ENCODE measurements at places on chromosomes 4 and X.
A peak's percentile ranks its signal among the peaks of the same experiment; 100 is the strongest.

DNA sequence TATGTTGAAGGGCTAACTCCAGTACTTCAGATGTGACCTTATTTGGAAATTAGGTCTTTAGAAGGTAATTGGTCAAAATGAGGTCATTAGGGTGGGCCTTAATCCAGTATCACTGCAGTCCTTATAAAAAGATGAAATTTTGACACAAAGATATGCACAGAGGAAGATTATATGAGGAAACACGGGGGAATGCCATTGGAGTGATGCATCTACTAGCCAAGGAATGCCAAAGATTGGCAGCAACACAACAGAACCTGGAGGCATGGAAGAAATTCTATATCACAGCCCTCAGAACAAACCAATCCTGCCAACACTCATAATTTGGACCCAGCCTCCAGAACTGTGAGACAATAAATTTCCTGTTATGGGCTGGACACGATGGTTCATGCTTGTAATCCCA lies 17.6 kb downstream of the TRIM61 start:
- peak; percentile 42 for DNase-seq

DNA sequence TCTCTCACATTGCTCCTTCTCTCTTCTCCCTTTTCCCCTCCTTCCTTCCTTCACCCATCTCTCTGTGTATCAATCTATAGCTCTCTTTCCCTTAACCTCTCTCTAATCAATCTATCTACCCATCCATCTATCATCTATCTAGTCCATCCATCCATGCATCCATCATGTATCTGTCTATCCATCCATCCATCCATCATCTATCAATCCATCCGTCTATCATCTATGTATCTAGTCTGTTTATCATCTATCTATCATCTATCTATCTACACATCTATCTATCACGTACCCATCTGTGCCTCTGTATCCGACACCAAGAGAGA lies 307.5 kb downstream of the DHRSX start:
- DNase-seq, result no peak

DNA sequence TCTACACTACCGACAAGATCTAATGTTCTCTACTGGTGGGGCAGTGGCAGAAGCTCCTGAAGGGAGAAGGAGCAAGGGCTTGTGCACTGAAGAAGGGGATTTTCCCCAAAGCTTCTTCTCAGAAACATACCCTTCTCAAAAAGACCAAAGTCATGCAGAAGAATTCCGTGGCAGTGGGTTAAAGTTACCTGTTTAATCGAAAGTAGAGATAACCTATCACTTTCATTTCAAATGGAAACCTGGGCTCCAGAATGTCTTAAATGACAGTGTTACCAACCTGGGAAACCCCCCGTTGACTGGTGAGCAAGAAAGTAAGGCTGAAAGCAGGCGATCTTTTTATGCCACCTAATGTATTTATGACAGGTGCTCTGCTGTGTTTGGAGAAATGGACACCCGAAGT lies 92.5 kb upstream of the TEX13D start:
- no peak for DNase-seq

GRCh38 chr4:18980516-18981233 lies 959.1 kb upstream of the LCORL start:
- peak; percentile 4 for DNase-seq

DNA sequence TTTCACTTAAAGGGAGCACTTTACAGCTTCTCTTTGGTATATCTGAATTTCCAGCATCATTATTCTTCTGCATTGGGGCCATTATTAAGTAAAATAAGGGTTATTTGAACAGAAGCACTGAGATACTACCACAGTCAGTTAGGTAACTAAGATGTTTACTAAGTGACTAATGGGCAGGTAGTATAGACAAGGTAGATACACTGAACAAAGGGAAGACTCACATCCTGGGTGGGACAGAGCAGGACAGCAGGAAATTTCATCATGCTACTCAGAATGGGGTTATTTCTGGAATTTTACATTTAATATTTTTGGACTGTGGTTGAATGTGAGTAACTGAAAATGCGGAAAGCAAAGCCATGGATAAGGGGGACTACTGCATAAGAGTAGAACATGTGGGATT lies 316.0 kb downstream of the CCSER1 start:
- DNase-seq, result peak; percentile 8

DNA sequence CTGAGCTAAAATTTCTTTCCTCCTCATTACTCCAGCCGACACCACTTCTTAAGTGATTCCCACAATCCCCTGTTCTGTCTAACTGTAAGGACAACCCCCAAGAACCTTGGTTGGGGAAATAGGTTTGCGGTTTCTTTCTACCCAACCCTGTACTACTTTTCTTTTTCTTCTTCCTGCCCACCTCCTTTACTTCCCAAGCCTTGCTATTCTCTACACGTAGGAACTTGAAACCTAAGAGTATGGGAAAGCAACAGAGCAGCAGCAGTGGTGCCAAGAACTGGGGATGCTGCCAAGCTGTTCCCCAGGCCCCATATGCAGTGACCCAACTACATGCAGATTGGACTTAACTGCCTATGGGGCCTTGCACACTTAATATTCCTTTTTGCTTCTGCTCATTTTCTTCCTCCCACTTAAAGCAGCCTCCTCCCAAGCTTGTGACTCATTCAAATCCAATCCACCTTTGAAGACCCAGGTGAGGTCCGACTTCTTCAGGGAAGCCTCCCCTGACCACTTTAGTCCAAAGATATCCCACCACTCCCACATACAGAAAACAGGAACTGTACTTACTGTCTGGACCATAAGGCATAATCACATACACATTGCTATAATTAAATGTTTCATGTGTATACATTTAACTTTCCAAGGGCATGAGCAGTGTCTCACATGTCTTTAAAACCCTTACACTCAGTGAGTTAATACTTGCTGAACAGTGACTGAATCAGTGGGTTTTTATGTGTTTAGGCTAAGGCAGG lies 1.7 kb downstream of the FAM120C start:
- DNase-seq, result peak; percentile 1

DNA sequence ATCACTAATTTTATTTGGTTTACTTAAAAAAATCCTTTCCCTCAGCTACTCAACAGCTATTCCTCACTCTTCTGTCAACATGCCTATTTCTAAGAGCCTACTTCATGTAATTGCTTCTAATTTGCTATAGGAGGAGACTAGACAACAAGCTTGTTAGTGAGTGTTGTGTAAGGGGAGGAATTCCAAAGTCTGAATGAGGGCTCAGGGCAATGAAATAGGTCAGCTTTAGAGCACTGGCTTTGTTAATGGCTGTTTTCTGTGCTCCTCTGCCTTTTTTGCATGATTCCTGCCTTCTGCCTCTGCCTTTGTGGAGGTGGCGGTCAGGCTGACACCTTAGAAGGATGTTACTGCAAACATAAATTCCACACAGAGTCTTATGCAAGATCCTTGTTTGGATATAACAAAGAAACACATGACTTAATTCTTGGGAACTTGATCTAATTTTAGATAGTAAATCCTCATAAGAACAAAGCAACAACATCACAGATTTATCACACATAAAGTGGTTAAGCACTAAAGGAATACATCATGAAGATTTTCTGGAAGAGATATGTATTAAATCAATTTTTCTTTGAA lies 15.0 kb upstream of the PAGE1 start:
- DNase-seq, result no peak

DNA sequence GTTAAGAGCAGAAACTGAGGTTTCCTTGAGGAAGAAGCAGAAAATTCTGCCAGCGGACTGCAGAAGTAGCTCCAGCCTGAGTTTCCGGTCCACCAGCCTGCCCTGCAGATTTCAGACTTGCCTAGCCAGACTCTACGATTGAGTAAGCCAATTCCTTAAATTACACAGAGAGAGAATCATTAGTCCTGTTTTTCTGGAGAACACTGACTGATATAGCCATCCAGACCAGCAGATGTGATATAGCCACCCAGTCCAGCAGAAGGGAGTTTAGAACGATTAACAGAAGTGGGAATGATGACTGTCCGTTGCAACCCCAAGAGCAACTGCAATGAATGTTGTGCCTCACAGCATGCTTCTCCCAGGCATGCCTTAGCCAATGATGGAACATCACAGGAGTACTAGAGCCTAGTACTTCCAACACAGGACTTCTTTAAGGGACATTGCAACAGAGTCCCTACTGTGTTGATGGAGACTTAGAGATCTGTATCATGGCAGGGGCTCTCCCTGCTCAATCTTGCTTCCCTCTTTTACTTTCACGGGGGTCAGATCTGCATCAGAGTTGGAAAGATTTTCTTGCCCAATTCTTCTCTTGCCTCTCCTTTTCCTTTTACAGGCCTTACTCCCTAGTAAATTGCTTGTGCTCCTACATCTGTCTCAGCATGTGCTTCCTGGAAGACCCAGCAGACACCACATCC lies 264.6 kb upstream of the CLNK start:
- DNase-seq, result no peak

DNA sequence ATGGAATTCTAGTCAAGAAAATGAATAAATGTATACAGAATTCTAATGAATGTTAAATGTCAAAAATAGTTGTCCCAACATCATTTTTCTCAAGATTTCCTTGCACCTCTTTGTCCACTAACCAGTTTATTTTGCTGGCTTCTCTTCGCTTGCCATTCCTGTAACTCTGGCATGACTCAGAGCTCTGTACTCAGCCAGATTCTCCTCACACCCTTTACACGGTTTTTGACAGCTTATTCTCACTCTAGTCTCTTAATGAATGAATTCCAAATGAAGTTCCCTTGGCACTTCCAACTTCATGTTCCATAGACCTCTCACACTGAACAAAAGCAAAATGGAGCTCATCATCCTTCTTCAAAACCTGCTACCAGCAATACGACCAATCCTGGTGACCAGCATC lies 419.3 kb upstream of the SLIT2 start:
- no peak for DNase-seq

GRCh38 chr4:2303686-2304320 lies 41.9 kb upstream of the MXD4 start:
- no peak for DNase-seq

DNA sequence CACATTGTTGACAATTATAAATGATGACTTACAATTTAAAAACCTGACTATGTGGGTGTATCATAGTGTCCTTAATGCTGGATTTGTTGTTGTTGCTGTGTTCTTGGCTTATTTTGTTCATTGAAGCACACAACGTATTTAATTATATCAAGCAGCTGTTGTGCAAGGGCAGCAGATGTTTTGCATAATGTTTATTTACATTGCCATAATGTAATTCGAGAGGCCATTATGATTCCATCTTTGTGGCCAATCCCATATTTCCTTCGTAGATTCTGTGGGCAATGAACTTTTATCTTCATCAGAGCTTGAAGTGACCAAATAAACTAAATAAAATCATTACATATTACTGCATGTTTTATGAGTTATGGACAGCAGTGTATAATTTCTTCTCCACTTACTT lies 422.6 kb upstream of the GALNTL6 start:
- DNase-seq, result no peak

- DNase-seq, result no peak
Observed at GRCh38 chrX:138006180-138006579, 440.3 kb downstream of the ZIC3 start.

DNA sequence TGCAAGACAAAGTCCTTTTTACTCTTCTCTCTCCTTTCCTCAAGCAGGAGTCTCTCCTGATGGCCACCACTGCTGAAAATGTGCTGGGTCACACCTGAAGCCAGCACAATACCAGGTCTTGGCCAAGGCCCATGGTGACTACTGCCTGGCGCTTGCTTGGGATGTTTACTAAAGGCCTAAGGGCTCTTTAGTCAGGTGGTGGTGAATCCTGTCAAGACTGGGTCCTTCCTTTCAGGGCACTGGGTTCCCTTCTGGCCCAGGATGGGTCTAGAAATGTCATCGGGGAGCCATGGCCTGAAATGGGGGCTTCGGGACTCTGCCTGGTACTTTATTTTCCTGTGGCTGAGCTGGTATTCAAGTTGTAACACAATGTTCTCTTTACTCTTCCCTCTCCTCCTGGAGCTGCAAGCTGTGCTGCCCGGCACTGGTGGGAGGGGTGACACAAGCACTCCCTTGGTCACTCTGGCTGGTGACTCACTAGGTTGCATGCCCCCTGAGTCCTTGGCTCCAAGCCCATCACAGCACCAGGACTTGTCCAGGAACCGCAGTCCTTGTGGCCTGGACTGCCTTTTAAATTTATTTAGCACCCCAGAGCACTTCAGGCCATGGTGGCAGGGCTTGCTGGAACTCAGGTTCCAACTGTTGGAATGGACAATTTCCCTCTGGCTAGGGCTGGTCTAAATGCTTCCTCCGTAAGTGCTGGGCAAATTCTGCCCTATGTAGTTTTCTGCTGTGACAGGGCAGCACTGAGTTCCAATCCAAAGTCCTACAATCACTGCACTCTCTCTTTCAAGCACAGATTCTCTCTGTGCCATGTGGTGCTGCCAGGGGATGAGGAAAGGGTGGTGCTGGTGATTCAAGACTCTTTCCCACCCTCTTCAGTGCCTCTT lies 11.3 kb downstream of the ARL13A start:
- DNase-seq, result peak; percentile 4

GRCh38 chr4:105230287-105230686 lies 83.6 kb downstream of the TET2 start:
- no peak for DNase-seq

- DNase-seq, result no peak
Observed at GRCh38 chr4:159178979-159179969, 76.4 kb downstream of the RAPGEF2 start.

DNA sequence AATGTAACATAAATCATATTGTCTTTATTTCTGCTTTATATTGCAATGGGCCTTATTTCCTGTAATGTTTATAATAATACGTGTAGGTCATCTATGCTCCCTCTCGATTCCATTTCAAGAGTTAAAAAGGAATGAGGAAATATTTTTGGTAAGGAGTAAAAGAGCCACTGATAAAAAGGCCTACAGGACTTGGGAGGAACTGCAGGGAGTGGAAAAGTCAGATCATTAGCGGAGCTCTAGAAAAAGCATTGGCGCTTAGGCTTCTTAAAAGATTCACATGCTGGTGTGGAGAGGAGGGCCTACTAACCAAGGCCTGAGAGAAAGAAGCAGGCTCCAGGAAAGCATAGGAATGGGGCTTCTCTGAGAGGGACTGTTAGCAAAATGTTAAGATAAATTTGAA lies 82.9 kb upstream of the PNPLA4 start:
- DNase-seq, result no peak

DNA sequence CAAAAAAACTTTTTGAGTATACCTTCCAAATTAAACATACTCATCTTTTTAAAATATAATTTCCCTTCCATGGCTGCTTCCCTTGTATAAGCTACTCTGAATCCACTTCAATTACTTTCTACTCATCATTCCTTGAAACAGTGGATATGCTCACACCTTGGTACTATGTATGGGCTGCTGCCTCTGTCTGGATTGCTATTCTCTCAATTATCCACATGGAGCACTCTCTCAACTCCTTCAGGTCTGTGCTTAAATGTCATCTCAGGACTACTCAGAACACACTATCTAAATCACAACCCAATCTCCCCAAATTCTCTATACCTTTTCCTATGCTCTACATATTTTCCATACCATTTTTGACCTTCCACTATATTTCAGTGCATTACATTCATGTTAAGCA lies 898.9 kb upstream of the EPHA5 start:
- DNase-seq, result no peak

DNA sequence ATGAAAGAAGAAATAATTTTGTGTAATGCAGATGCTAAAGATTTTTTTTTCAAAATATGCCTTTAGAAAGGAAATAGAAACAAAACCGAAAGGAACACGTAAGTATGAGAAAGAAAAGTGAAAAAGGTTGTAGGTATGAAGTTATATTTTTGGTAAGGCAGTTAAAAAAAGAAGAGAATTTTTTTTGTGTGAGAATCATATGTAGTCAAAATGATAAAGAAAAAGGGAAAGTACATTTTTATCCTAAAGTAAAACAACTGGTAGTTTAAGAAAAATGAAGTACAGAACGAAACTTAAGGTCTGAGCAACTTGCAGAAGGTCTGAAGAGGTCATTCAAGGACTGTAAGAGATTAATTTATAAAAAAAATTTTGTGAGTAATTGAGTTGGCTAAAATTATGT lies 164.0 kb upstream of the TRAM1L1 start:
- no peak for DNase-seq

GRCh38 chr4:138405934-138406567 lies 163.9 kb upstream of the SLC7A11 start:
- DNase-seq, result peak; percentile 38

All from RWPE1 (cell line).